Hepatic stellate cell (primary cell): ENCODE measurements at places on chromosomes 16 and 17.
A peak's percentile ranks its signal among the peaks of the same experiment; 100 is the strongest.

DNA sequence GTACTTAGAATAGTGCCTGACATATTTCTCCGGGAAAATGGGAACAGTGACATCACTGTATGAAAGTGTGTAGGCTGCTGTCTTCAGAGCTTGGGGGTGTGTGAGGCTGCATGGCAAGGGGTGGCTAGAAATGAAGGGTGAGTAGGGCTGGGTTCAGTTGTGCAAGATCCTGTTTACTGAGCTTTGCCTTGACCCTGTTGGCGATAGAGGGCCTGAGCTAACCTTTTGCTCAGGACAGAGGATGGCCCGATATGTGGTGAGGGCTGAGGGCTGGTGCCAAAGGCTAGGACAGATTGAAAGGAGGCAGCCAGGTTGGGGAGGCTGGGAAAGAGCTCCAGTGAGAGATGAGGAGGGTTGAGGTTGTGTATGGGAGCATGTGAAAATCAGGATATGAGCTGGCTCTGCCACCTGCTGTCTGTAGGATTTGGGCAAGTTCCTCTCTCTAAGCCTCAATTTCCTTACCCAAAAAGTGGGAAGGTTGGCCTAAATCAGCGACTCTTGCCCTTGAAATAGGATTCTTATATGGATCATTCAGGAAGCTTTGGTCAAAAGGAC lies 6.0 kb upstream of the CCL1 start:
- DNase-seq: no peak

DNA sequence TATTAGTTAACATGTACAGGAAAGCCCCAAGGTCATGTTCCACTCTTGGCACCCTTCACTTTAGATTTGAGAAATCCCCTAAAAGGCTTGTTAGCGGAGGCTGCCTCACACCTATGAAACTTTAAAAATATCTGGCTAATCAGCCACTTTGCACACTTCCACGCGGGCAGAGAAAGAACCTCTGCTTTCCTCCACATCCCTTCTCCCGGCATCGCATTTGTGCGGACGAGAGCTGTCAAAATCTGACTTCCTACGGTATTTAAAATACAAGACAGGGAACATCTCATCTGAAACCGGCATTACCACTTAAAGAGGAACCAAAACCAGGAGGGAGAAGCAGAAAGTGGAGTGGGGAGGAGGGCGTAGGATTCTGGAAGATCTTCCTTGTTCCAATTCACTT lies 422.3 kb downstream of the TMEM114 start:
- no peak for DNase-seq

DNA sequence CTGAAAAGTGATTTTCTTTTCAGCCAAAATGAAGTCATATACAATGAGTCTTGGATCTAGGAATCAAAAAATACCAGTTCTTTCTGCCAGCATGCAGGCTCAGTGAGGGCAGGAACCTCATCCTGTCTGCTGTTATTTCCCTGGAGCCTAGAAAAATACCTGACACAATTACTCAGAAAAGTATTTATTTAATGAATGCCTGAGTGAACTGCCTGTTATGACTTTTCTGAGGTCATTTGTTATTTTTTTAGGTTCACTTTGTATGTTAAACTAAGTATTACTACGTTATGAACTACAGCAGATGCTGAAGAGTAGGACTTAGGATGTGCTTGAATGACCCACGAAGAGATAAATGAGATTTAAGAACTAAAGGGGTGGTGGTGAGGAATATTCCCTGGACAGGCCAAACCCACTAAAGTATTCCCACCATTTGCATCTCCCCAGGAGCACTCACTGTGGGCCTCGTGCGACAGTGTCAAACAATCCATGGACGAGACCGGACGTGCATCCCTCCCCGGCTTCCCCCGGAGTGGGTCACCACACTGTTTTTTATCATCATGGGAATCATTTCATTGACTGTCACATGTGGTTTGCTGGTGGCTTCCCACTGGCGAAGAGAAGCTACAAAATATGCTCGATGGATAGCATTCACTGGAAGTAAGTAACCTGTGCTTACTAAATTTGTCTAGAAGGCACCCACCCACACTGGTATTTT lies 17.1 kb upstream of the VWA3A start:
- DNase-seq: peak; percentile 37

DNA sequence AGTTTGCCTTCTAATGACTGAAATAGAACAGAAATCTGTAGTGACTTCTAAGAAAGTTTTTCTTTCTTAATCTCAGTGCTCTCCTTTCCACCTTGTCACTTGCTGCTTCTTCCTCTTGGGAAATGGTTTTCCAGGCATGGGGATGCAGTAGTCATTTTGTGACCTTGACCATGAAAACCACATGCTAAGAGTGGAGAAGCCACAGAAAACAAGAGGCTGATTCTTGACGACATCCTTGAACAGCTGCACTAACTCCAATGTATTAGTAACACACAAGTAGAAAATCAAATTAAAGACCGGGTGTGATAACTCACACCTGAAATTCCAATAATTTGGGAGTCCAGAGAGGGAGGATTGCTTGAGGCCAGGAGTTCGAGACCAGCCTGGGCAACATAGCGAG lies 15.5 kb upstream of the USP31 start:
- DNase-seq: no peak

GRCh38 chr16:58755989-58756649 lies 22.0 kb upstream of the GOT2 start:
- peak; percentile 40 for DNase-seq

GRCh38 chr16:85072947-85073346 lies 39.3 kb downstream of the CIBAR2 start:
- no peak for DNase-seq
